Airway epithelial cell (primary cell): ENCODE measurements at places on chromosomes 5 and 9. TPM values are rescaled to one million over a fixed set of nuclear protein-coding genes. Genes with fewer than 3 reads are reported as not detected.

CREB3 gene
- 41.8 and 47.8 TPM in 2 replicates for total RNA-seq

SOWAHA gene
- 0.14 and 0.28 TPM in 2 replicates for total RNA-seq

MELK gene
- total RNA-seq = 26.9 and 34.1 TPM in 2 replicates

SARDH gene
- total RNA-seq = 0.21 and 0.79 TPM in 2 replicates

CLTA gene
- 232 and 282 TPM in 2 replicates for total RNA-seq

RUFY1 gene
- 25.5 and 26.7 TPM in 2 replicates for total RNA-seq

ACTBL2 gene
- 0.35 and 1.4 TPM in 2 replicates for total RNA-seq

SGCD gene
- total RNA-seq = not detected in 2 replicates

IFNA2 gene
- total RNA-seq = not detected in 2 replicates

TAF11L5 gene
- total RNA-seq = not detected in 2 replicates

STPG3 gene
- total RNA-seq = not detected in 2 replicates

LCN10 gene
- total RNA-seq = not detected in 2 replicates
